ENCODE measurements at places on chromosomes 4 and X.

GRCh38 chrX:40966213-40966820, 118.9 kb upstream of the USP9X start:
- DNase-seq: no peak

GRCh38 chr4:62199291-62199810, 999.2 kb downstream of the ADGRL3 start:
- DNase-seq: no peak

- DNase-seq: no peak
Measured at GRCh38 chr4:15659768-15660570, 4.8 kb upstream of the FBXL5 start.

- DNase-seq: no peak
Measured at GRCh38 chr4:119210775-119211174, 1.7 kb upstream of the USP53 start.

- no peak for DNase-seq
Measured at GRCh38 chr4:8547108-8547911, 32.9 kb upstream of the GPR78 start.

DNA sequence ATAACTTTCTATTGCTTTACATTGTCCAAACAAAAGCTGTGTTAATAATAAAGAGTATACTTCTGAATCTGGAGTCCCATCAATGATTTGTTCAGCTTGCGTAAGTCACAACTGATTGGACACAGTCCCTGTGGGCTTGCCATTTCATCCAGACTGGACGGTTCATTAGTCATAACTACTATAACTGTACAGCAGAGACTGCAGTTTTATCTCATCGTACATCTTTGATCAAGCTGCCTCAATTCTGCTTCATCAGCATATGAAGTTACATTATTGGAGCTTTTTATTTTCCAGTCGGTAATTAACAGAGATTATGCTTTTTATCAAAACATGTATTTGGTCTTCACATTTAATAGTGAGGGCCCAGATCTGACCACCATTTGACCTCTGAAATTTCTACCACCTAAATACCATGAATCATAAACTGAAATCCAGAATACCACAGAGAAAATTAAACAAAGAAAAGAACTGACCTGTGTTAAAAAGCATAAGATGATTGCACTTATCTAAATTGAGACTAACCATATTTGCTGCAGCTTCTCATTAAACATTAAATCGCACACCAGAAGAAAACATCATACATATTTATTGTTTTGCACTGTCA, 12.5 kb upstream of the MAB21L2 start:
- no peak for DNase-seq

- DNase-seq: no peak
Measured at GRCh38 chr4:83781434-83781833, 245.5 kb downstream of the GPAT3 start.

DNA sequence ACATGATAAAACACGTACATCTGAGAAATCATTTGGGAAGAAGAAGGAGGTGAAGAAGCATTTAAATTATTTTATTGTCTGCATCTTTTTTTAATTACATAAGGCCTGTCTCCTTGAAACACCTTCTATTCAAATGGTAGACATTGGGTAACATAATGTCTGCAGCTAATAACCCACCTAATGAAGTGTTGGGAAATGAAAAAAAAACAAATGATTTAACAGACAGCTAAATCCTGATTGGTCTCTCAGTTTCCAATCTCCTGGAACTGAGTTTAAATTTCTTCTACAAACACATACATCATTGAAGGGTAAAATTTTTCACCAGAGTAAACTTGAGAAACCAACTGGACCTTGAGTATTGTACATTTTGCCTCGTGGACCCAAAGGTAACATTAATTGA, at the start of gene AMTN:
Gene AMTN, plus strand, starts transcription at position 301 of the 400 bp plus-strand sequence. CDS start 209 bp downstream, outside the sequence.
- DNase-seq: no peak

- DNase-seq: no peak
Measured at GRCh38 chr4:147599769-147600168, 17.4 kb upstream of the TMEM184C start.

DNA sequence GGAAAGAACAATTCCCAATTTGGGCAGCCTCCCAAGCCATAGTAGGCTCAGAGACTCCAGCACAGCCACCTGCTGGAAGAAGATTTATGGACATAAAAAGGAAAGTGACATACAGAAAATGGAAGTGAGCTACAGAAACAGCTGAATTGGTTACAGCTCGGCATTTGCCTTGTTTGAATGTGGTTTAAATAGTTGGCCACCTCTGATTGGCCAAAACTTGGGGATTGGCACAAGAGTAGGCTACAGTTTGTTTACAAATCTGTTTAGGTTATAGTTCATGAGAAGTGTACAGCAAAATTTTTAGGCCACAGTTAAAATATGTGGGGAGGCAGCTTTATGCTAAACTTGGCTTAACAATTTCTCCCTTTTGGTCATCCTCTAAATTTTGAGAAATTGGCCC, 150.4 kb downstream of the MAGEC1 start:
- no peak for DNase-seq

DNA sequence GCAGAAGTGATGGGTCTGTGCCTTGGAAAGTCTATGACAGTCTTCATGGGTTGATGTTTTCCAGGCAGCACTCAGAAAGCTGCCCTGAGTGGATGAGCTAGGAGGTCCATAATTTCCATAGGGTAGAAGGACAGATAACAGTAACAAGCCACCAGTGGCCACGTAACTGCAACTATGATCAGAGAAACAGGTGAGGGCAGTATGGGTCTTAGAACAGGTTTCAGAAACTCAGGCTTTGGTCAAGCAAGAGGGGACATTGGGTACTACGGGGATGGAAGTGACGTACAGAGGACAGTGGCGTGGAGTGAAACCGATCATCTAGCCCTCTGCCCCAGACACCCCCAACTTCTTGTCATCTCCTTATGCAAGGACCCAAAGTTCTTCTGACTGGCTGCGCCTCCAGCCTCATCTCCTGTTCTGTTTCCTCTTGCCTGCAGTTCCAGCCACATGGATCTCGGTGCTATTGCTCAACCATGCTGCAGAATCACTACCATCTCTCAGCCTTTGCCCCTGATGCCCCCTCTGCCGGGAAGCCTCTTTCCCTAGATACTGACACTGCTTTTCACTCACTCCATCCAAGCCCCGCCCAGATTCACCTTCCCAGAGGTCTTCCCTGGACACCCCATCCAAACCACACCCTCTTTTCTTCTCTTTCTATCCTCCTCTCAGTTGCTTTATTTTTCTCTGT, 123.4 kb downstream of the MFAP3L start:
- DNase-seq: no peak

DNA sequence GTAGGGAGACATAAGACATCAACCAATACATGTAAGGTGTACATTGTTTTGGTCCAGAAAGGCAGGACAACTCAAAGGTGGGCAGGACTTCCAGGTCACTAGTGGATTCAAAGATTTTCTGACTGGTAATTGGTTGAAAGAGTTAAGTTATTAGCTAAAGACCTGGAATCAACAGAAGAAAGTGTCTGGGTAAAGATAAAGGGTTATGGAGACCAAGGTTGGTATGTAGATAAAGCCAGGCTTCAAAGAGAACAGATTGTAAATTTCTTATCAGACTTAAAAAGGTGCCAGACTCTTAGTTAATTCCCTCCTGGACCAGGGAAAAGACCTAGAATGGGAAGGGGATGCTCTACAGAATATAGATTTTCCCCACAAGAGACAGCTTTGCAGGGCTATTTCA, 28.3 kb upstream of the GAB1 start:
- no peak for DNase-seq

DNA sequence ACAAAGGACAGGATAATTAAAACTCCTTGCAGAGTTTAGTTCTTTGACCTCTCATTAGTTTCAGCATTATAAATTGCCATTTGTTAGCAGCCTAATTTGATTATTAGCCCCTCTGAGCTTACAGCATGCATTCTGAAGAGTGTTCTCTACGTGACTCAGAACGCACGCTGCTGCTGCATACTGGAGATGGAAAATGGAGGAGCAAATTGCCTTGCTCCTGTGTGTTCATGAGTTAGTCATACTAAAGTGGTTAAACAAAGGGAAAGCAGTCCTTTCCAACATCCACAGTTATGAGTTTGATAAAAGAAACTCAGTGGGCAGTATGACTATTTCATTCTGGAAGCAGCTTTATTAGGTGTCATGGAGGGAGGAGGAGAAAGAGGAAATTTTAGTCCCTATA, 922.5 kb downstream of the RPA4 start:
- no peak for DNase-seq

DNA sequence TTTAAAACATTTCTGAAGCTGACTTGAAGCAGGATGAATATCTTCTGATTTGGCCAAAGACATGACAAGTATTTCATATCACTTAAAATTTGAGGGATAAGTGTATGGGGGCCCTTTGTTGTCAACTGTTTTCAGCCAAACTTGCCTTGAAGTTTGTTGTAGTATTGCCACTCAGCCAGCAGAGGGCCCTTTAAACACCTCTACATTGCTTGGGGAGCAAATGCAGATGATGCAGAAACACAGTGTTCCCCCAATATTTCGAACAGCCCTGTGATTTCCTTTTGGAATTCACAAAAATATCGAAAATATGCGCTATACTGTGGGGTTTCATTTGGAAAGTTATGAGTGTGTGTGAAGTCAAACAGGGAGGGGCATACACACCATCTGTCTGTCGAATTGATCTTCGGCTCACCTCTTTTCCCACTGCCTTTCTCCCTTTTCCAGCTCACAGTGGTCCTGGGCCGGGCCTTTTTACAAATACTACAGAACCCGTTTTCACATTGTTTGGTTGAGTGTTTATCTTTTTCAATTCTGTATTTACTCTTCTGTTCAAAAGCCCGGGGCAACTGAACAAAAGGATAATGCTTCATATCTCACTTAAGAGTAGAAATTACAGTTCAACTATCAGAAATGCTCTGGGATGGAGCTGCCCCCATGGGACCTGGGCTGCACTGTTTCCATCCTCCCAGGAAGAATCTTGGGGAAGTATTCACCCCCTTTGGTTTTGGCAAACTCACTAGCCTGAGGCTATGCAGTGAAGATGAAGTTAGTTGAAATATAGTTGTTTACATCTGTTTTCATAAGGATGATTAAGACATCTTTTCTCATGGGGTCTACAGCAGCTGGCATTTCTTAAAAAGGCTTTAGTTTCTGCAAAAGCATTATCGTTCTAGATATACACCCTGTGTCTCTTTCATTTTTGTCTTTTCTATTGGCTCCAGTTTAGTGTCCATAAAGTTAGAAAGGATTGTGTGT, 137.6 kb downstream of the EGF start:
- DNase-seq: peak; percentile 20

- peak; percentile 44 for DNase-seq
Measured at GRCh38 chr4:80201252-80202151, 4.2 kb downstream of the PRDM8 start.

GRCh38 chrX:43595931-43596330, 60.2 kb upstream of the MAOA start:
- DNase-seq: no peak

DNA sequence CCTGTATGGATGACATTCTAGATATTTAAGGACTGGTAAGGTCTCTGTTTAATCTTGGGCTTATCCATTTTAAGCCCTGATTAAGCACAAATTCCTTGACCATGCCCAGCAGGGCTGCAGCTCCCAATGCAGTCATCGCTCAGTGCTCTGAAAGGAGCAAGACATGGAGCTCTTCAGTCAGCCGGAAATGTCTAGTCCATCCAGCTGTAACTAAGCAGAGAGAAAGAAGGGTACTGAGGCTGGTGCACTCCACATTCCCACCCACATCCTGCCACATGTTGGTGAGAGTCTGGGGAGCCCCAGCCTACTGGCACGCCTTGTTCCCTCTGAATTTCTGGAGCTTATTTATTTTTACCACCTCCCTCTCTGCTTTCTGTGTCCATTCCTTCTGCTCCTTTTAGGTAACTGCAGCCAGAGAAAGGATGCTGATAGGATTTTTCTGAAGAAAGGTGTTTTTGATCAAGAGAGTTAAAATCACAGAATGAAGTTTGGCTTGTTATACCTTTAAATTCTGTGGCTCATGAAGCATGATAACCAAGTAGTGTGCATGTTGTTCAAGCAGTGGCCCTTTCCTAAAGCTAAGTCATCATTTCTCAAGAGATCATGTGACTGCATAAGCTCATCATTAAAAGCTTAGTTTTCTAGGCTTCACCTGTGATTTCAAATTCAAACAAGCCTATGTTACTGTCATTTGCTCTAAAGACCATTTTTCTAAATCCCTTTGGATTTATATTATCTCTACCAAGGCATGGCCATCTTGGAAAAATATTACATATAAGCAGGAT, 74.0 kb downstream of the GALNT7 start:
- DNase-seq: no peak

DNA sequence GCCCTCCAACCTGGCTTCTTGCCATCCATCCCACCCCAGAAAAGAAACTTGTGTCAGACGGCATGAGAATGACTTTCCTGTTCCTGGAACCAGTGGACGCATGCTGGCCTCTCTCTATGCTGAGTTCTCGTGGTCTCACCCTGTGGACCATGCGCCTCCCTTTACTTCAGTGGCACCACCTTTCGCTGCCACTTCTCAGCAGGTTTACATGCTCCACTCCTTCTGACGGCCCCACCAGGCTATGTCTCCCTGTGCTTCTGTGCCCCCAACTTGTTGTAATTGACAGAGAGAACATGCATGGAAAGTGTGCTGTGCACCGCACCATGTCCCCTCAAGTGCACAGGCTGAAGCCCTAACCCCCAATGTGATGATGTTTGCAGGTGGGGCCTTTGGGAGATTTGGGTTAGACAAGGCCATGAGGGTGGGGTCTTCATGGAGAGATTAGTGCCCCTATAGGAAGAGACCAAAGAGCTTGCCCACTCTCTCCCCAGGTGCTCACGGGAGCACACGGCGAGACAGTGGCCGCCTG, 3.1 kb upstream of the PPP2R2C start:
- no peak for DNase-seq

DNA sequence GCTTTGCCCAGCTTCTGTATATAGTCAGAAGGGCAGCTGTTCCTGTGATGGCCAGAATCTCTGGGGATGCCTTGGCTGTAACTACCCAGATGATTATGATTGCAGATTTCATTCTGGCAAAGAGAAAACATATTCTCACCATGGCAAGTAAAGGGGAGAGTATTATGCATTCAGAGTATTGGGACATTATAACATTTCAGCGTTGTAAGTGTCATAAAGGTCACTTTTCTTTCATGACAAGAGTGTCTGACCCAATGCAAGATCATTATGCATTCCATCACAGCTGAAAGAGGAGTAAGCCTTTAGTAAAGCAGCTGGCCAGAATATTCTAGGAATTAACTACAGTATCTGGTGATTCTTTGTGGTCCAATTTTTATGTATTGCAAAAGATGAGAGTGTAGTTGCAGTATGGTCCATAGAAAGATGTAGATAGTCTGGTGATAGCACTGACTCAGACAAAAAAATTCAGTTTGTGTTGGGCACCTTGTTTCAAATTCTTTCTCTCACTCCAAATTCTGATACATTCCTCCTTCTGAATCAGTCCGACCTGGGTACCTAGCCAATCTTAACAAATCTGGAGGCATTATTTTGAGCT, 2366.3 kb downstream of the PCDH7 start:
- no peak for DNase-seq
